SK-N-MC (cell line): ENCODE measurements at places on chromosomes 5 and 9.

DNA sequence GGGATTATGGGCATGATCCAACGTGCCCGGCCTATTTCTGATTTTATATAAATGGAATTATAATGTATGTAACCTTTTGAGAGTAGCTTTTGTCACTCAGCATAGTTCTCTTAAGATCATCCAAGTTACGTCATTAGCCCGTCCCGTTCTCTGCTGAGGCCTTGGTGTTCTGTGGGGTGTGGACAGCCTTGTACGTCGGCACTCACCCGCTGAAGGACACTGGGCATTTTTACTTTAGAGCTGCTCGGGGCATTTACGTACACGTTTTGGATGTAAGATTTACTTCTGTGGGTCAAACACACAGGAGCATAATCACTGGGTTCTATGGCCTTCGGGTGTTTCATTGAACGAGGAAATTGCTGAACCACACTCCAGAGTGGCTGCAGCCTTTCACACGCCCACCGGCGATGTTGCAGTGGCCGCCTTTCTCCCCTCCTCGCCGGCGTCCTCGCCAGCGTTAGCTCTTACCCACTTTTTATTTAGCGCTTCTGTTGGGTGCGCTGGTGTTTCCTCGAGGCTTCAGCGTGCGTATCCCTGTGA, 101.8 kb downstream of the EHMT1 start:
- no peak for DNase-seq

- DNase-seq = no peak
Measured at GRCh38 chr5:97751540-97751939, 568.5 kb upstream of the RIOK2 start.

DNA sequence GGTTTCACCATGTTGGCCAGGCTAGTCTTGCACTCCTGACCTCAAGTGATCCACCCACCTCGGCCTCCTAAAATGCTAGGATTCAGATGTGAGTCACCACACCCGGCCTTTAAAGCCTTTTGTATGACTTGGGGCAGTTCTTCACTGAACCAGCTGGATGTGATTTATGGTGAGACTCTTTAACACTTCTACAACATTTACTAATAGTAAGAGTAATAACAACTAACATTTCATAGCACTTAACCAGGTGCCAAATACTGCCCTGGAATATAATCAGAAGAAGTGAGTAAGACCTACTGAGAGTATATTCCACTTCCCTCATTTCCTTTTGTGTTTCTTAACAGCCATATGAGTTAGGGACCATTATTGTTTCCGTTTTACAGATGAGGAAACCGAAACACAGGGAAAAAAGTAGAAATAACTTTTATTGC, 10.0 kb downstream of the ZSWIM6 start:
- DNase-seq = no peak

DNA sequence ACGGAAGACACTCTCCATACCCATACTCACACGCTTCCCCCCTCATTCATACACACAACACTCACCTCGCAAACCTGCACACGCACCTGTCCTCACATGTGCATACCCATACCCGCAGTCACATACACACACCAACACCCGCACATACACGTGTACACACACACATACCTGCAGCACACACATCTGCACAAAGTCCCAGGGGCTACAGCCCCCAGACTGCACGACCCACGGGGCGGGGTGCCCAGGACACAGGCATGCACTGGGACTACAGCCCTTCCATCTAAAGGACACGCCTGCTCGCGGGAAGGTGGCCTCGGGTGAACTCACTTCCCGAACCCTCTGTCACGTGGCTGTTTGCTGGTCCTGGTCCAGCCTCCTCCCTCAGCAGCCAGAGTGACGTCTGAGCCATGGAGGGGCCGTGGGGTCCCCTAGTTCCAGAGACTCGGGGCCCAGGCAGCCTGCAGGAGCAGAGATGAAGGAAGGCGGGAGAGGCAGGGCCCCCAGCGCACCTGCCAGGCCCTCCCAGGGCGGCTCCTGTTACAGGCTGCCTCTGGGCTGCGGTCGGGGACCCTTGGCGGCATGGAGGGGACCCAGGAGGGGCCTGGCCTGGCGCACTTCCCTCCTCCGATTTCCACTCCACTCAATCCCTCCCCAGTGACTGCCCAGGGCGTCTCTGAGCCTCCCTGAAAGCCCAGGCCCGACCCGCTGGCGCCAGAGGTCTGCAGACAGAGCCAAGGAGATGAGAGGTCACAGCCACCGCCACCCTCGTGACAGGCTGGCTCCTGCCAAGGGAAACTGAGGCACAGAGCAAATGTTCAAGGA, 8.1 kb downstream of the SLC12A7 start:
- no peak for DNase-seq

GRCh38 chr5:170941788-170942187, 80.0 kb downstream of the RANBP17 start:
- DNase-seq = no peak

GRCh38 chr9:121261107-121261460, 6.9 kb upstream of the GSN start:
- DNase-seq = no peak
